HFFc6 (cell line): ENCODE measurements at places on chromosomes 2 and 18. TPM values are rescaled to one million over a fixed set of nuclear protein-coding genes. Genes with fewer than 3 reads are reported as not detected.
A peak's percentile ranks its signal among the peaks of the same experiment; 100 is the strongest.

The DTNA gene
- total RNA-seq = 1.1 to 1.5 TPM (median 1.2 TPM) in 3 replicates

The FAM237A gene
- not detected in 2 replicates for total RNA-seq

GRCh38 chr18:61829108-61829507 lies 63.7 kb downstream of the RNF152 start:
- 0 out of 2 replicates have a peak, but pooled peaks cover 2% of the 10 kb centered on the region for H3K27me3 ChIP-seq
- H3K4me3 ChIP-seq = no peak overlapping the region
- peaks cover 26% of the 10 kb centered on the region for H3K36me3 ChIP-seq
- peak overlapping the region; percentile 67 for H3K27ac ChIP-seq

DNA sequence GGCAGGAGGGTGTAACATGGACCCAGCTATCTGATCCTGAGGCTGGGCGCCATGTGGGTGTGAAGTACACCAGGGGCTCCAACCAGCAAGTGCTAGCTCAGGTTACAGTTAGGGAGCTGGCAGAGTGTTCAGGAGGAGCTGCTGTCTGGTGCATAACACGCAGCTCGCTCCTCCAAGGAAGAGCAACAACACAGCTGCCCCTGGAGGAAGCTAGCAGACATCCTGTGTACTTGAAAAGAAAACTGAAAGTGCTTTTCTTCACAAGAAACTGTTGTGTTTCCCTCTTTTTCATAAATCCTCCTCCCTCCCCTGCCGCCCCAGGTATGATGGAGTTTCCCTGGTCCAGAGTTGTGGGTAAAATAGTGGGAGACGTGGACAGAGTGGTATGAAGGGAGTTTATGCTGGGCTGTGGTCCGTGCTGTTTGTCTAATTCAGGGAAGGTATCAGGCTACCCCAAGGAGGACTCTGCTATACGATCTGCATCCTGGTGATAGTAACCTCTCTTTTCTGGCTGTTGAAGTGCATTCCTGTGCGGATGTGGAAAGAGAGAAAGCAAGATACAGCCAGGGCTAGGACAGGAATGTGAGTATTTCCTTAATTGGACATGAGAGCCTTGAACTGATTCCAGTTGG lies 6.1 kb upstream of the LBH start:
- peak overlapping the region; percentile 60 for H3K27ac ChIP-seq
- peak; percentile 23 for DNase-seq
- H3K4me3 ChIP-seq = peak overlapping the region; percentile 85
- H3K36me3 ChIP-seq = no peaks in the 10 kb centered on the region
- peaks cover 20% of the 10 kb centered on the region for H3K4me1 ChIP-seq

DNA sequence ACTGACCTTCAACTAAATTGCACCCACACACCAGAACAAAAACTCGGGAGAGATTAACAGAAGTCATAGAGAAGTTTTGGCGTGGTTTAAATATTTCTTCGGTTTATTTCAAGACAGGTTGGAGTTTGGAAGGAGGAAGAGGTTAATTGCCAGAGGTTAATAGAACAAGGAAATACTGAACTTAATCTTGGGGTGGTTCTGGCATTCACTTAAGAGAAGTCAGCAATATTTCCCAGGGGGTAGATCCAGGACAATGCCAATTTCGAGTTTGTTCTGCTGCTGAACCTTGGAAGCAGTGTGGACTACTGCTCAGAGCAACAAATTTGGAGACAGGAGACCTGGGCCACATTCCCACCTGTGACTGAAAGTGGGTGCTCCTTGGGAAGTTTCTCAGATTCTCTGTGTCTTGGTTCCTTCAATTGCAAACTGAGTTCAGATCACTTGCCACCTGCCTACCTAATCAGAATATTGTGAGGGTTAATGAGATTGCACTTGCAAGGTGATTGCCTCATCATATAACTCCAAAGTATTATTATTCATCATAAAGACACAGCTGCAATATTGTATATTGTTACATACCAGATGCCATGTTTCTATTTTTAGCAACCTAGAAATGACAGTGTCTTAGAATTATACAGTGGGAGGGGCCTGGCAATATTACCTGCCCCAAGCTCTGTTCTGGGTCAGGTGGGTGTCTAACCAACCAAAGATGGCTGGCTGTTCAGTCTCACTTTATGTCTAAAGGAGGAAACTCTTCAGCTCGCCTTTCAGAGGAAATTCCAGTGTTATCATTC lies 217.4 kb downstream of the CDCA7 start:
- no peak overlapping the region for H3K4me3 ChIP-seq
- H3K27me3 ChIP-seq = peaks cover 7% of the 10 kb centered on the region
- no peak for DNase-seq
- H3K36me3 ChIP-seq = 0 out of 2 replicates have a peak, but pooled peaks cover 4% of the 10 kb centered on the region
- peaks cover 44% of the 10 kb centered on the region for H3K4me1 ChIP-seq

The SPATA3 gene
- not detected in 3 replicates for total RNA-seq

DNA sequence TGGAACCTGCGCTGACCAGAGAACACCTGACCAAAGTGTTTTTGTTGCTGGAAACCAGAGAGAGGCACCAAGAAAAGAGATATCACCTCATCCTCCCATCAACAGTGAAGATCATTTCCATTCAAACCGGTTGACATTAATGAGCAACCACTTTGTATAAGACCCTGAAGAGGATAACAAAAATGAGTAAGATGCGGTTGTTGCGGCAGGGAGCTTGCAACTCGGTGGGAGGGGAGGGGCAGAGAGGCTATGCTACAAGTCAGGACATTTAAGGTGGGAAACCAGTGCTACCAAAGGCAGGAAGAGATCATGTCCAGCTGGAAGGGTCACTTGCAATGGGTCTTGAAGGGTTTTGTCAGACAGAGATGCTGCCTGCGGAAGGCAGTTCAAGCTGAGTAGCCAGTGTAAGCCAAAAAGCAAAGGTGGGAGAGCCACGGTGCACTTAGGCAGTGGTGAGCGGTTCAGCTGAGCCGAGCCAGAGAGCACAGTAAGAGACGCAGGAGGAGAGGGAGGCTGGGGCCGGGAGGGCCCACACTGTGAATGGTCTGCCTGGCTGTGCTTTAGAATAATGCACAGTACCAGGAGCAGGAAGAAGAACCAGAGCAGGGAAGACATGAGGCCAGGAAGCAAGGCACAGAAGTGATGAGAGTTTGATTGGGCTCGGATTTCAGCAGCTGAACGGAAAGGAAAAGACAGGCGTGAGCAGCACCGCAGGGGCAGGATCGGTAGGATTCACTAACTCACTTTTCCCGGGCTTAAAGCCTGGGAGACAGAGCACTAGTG lies 24.4 kb upstream of the DTNB start:
- no peaks in the 10 kb centered on the region for H3K36me3 ChIP-seq
- no peak for DNase-seq
- no peaks in the 10 kb centered on the region for H3K4me1 ChIP-seq

The UGT1A3 gene
- total RNA-seq = not detected in 3 replicates

DNA sequence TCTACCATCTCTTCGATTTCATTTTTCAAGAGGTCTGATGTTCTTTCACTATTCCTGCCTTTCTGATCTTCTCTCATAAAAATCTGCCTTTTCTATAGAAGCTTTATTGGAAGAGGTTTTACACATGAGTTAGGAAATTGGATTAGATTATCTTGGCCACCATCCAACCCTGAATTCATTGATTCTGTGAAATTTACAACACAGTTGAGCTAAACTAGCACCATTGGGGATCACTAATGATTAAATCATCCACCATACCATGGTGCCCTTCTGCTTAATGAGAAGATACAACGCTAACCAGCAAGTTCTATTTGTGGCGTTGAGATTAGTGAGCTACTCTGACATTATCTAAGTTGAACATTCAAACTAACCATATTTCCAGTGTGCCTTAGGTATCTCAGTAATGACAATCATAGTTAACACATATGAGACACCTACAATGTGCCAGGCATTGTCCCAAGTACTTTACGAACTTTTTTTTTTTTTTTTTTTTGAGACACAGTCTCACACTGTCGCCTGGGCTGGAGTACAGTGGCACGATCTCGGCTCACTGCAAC lies 17.3 kb upstream of the LBH start:
- no peak overlapping the region for H3K4me3 ChIP-seq
- no peak for DNase-seq
- H3K27me3 ChIP-seq = no peaks in the 10 kb centered on the region; the same call in 1 of the 2 replicates
- H3K36me3 ChIP-seq = no peaks in the 10 kb centered on the region
- H3K27ac ChIP-seq = no peak overlapping the region

DNA sequence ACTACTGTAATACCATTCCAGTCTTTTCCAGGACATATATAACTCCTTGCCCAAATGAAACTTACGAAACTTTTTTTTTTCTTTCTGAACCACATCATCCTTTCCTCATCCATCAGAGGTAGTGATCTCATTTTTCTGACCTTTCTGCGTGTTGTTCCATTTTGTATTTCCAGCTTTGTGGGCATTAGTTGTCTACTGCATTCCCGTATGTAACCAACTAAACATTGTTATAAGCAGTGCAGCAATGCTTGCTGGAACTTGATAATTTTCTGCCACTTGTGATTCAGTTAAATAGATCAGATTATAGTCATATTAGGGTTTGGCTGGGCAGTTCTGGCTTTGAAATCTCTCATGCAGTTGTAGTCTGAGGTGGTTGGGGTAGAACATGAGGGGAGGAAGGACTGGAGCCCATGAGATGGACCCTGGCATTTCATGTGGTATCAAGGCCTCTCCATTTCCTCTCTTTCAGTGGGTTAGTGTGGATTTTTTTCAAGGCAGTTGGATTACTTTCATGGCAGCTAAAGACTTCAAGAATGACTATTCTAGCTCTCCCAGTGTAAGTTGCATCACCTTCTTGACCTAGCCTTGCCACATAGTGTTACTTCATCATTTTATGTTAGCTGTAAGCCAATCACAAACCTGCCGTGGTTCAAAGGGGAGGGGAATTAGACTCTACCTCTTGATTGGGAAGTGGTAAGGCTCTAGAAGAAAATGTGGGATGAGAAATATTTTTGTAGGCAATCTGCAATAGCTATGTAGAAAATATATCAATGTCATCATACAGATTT lies 80.5 kb downstream of the EHBP1 start:
- no peak overlapping the region for H3K4me3 ChIP-seq
- peak; percentile 13 for DNase-seq
- H3K36me3 ChIP-seq = peaks cover 11% of the 10 kb centered on the region
- peak overlapping the region; percentile 32 for H3K27ac ChIP-seq

- DNase-seq = peak; percentile 4
- no peak overlapping the region for H3K27ac ChIP-seq
- H3K36me3 ChIP-seq = no peaks in the 10 kb centered on the region
These were observed 210.0 kb upstream of the ZNF521 start for GRCh38 chr18:25561918-25562317.

The SDC1 gene
- 87.5 to 134 TPM (median 100 TPM) in 3 replicates for total RNA-seq

- no peak overlapping the region for H3K4me3 ChIP-seq
- no peak for DNase-seq
- H3K4me1 ChIP-seq = no peaks in the 10 kb centered on the region
- no peak overlapping the region for H3K27ac ChIP-seq
- H3K36me3 ChIP-seq = no peaks in the 10 kb centered on the region
These were observed 64.5 kb downstream of the TTC32 start for GRCh38 chr2:19837235-19837766.

GRCh38 chr2:104047516-104047915 lies 806.4 kb upstream of the POU3F3 start:
- no peak overlapping the region for H3K4me3 ChIP-seq
- no peaks in the 10 kb centered on the region for H3K4me1 ChIP-seq
- DNase-seq = no peak
- no peak overlapping the region for H3K27ac ChIP-seq

The EGR4 gene
- not detected in 3 replicates for total RNA-seq

The SLC11A1 gene
- 0.11 to 0.16 TPM (median 0.11 TPM) in 3 replicates for total RNA-seq

- no peak overlapping the region for H3K4me3 ChIP-seq
- H3K27me3 ChIP-seq = peaks cover 12% of the 10 kb centered on the region
- no peaks in the 10 kb centered on the region for H3K36me3 ChIP-seq
- no peak for DNase-seq
These were observed 44.1 kb upstream of the TTC39C start for GRCh38 chr18:23970161-23971096.

GRCh38 chr18:58315739-58316215 lies 271.8 kb downstream of the NEDD4L start:
- no peak for DNase-seq
- H3K4me1 ChIP-seq = peaks cover 26% of the 10 kb centered on the region
- H3K36me3 ChIP-seq = peaks cover 6% of the 10 kb centered on the region; the same call in 1 of the 2 replicates
